Upper lobe of left lung (tissue), 6 donors: ENCODE measurements at places on chromosomes 7 and 10. TPM values are rescaled to one million over a fixed set of nuclear protein-coding genes. Genes with fewer than 3 reads are reported as not detected.
A peak's percentile ranks its signal among the peaks of the same experiment; 100 is the strongest.

Gene GRM3
- not detected for total RNA-seq

Gene ZNF117
- total RNA-seq = 10.2 TPM

Gene SRRM3
- 0.33 TPM for total RNA-seq

Gene C10orf53
- not detected for total RNA-seq

Gene CACNB2
- 1.5 TPM for total RNA-seq

GRCh38 chr10:89029785-89030437 lies 39.3 kb downstream of the FAS start:
- no peak overlapping the region for H3K4me3 ChIP-seq
- peaks cover 35% of the 10 kb centered on the region for H3K4me1 ChIP-seq
- H3K36me3 ChIP-seq = peaks cover 5% of the 10 kb centered on the region
- DNase-seq = no peak

GRCh38 chr7:44943631-44944030 lies 35.2 kb downstream of the MYO1G start:
- no peaks in the 10 kb centered on the region for H3K36me3 ChIP-seq
- no peaks in the 10 kb centered on the region for H3K27me3 ChIP-seq
- no peak for DNase-seq
- no peak overlapping the region for H3K27ac ChIP-seq
- H3K4me3 ChIP-seq = no peak overlapping the region

DNA sequence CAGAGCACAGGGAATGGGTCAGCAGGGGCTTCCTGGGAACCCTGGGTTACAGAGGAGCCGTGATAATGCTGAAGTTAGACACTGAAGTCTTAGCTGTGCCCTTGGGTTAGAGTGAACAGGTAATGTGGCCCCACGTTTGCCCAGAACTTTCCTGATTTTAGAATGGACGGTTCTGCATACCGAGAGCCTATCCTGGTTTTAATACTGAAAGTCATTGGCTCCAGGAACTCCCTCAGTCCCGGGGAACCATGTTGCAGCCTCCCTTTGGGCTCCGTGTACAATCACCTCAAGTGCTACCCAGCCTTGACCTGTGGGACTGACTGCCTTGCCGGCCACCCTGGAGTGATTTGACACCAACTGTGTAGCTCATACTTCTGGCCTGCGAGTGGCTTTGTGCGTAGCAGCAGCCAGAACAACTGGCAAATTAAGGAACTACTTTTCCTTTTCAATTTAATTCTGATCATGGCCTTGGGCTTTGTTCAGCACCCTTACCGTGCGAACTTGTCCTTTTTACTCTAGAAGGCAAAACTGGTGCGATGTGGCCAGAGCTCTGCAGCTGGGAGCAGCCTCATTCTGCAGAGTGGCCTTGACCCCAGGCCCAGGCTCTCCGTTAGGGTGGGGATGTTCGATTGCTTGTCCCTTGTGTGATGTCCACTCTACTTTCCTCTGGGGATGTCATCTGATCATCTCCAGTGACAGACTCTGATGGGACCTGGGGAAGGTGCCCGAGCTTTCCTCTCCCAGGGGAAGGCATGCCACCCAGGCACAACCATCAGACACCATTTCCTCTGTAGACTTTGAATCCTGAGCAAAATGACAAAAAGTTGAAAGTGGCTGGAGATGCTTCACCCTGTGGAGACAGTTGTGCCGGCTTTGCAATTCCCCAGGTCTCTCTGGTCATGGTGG lies 265.9 kb downstream of the GLRX3 start:
- peaks cover 3% of the 10 kb centered on the region for H3K4me1 ChIP-seq
- no peaks in the 10 kb centered on the region for H3K27me3 ChIP-seq
- no peak overlapping the region for H3K27ac ChIP-seq

DNA sequence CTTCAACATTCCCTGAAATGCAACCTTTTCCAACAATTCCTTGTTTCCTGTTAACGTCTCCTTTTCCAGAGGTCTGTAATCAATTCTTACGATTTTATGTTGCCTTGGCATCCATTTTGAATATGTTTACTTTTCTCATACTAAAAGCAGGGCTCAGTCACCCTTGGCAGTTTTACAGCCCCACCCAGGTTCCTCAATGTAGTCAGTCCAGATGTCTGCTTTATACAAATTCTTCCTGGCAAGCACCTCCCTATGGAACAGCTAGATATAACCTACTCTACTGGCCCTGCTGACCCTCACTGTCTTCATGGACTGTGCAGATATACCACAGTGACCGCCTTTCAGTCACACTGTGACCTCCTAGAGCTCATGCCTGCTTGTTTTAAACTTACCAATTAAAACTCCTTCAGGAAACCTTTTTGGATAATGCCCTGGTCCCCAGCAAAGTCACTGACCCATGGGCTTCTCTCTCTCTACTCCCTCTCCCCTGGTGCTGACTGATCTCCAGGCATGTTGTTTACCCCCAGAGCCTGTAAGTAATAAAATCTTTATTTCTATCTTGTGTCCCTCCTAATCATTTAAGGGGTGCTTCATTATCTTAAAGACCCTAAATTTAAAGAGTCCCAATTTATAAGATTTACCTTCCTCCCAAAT lies 147.1 kb upstream of the STEAP1 start:
- no peaks in the 10 kb centered on the region for H3K36me3 ChIP-seq
- H3K27me3 ChIP-seq = no peaks in the 10 kb centered on the region

DNA sequence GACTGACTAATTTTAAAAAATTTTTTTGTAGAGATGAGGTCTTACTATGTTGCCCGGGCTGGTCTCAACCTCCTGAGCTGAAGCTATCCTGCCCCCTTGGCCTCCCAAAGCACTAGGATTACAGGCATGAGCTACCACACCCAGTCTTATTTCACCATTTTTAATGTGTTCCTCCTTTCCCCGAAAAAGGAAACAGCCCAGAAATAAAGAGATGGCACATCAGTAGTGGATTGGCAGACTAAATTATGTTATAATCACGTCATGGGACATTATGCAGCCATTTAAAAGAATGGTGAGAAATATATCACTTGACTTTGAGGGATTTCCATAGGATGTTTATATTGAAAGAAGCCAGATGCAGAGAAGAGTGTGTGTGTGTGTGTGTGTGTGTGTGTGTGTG lies 40.5 kb downstream of the CAPZA2 start:
- no peak for DNase-seq
- no peak overlapping the region for H3K4me3 ChIP-seq
- peaks cover 8% of the 10 kb centered on the region for H3K36me3 ChIP-seq

DNA sequence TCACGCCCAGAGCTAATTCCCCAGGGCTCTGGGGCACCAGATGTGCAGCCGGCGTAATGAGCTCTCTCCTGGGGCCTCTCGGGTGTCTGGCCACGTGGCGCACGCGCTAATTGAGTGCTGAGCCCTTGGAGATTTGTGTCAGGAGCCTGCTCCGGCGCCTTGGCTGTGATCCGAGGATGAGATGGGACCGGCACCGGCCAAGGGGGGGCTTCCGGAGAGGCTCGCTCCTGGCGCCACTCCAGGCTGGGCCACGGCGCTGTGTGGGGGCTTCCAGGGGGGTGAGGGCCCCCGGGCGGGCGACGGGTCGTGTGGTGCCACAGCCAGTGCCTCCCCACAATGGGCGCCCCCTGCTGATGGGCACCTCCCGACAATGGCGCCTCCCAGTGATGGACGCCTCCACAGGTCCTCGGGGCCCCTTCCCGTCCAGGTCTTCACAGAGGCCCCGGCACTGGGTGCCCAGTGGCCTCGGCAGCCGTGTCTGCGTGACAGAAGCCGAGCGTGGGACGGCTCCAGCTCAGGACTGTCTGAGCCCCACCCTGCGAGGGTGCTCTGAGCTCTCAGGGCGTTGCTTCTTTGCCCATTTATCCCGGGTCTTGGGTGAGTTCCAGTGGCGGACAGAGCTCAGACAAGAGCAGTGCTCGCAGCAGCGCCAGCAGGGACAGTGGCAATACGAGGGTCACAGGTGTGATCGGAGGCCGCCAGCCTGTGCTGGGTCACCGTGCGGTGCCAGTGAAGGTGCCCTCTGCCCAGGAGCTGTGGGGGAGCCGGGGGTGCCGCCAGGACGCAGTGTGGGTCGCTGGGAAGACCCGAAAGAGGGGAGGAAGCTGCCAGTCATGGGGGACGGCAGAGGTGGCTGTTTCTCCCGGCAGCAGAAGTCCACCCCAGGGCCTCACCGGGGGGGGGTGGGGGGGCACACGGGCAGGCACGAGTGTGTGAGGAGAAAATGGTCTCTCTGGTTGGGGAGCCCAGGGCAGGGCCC lies 8.2 kb upstream of the NKX6-2 start:
- no peaks in the 10 kb centered on the region for H3K36me3 ChIP-seq
- H3K4me3 ChIP-seq = no peak overlapping the region
- no peaks in the 10 kb centered on the region for H3K4me1 ChIP-seq
- H3K27ac ChIP-seq = no peak overlapping the region

- H3K27ac ChIP-seq = peak overlapping the region; percentile 50
- H3K27me3 ChIP-seq = no peaks in the 10 kb centered on the region
- H3K4me1 ChIP-seq = peaks cover 52% of the 10 kb centered on the region
Measured at GRCh38 chr10:71216363-71216695, 4.0 kb downstream of the UNC5B start.

DNA sequence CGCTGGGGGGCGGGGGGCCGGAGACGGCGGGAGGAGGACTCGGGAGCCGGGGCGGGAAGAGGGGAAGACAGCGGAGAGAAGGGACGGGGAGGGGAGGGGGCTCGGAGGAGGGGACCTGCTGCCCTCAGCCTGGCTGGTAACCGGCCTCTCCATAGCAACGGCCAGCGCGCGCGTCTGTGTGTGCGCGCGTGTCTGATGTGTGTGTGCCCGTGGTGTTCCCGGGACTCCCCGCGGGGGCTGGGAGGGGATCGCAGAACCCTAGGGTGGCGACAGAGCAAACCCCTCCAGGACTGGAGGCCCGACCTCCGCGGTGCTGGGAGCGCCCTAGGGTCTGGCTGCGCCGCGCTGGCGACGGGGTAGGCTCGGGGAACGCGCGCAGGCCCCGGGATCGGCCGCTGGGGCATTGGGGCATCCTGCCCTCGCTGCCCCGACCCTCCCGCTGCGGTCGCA lies 356.3 kb downstream of the DNAJB6 start:
- no peak overlapping the region for H3K4me3 ChIP-seq
- no peak overlapping the region for H3K27ac ChIP-seq
- H3K36me3 ChIP-seq = no peaks in the 10 kb centered on the region
- peak; percentile 15 for DNase-seq

GRCh38 chr10:1158066-1158465 lies 101.9 kb downstream of the WDR37 start:
- H3K27me3 ChIP-seq = no peaks in the 10 kb centered on the region
- no peak overlapping the region for H3K4me3 ChIP-seq
- no peaks in the 10 kb centered on the region for H3K4me1 ChIP-seq
- H3K27ac ChIP-seq = no peak overlapping the region

DNA sequence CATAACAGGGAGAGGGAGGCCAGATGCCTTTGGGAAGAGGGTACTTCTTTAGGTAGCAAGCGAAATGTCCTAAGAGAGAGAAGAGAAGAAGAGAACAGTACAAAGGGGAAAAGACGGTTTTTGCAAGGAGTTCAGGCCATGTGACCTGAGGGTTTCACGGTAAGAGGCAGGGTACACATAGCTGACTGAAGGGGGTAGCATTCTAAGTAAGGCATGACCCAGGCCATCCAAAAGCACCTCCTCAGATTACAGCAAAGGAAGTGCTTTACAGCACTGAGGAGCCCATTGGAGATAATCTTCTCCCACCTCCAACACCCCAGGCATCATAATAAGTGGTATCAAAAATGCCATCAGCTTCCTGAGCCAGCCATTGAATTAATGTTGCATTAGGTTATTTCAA lies 258.2 kb upstream of the NPY start:
- no peaks in the 10 kb centered on the region for H3K4me1 ChIP-seq
- no peak overlapping the region for H3K4me3 ChIP-seq
- no peaks in the 10 kb centered on the region for H3K36me3 ChIP-seq
- no peak for DNase-seq

GRCh38 chr7:17590221-17590620 lies 291.8 kb downstream of the AHR start:
- no peaks in the 10 kb centered on the region for H3K4me1 ChIP-seq
- DNase-seq = no peak
- no peaks in the 10 kb centered on the region for H3K36me3 ChIP-seq
- no peak overlapping the region for H3K27ac ChIP-seq

- no peak overlapping the region for H3K27ac ChIP-seq
- H3K36me3 ChIP-seq = no peaks in the 10 kb centered on the region
- H3K27me3 ChIP-seq = no peaks in the 10 kb centered on the region
- no peak overlapping the region for H3K4me3 ChIP-seq
- no peaks in the 10 kb centered on the region for H3K4me1 ChIP-seq
- no peak for DNase-seq
Measured at GRCh38 chr10:35819736-35820135, 177.6 kb upstream of the FZD8 start.

DNA sequence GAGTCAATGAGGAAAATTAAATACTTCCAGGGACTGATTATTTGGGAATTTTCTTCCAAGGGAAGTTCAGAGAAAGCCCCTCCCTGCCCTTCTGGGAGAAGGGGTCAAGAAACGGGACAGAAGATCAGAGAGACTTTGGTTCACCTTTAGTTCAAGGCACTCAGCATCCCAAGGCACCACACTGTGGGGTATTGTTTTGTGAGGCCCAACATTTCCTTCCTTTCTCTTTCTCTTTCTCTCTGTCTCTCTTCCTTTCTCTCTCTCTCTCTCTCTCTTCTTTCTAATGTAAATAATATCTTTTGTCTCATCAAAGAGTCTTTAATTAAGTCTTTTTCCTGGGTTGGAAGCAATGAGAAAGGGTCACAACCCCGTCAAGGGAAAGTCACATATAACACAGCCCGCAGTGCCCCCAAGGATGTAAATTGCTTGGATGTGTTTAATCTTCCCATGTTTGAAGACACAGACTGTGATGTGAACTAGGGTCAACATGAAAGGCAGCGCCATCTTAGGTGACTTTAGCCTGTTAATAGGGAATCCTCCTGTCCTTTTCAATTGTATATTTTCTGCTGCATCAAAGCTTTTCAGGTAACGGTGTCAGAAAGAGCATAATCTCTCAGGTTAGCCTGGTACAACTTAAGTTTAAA lies 983.3 kb upstream of the C7orf33 start:
- no peaks in the 10 kb centered on the region for H3K27me3 ChIP-seq
- H3K4me3 ChIP-seq = no peak overlapping the region
- DNase-seq = no peak
- no peaks in the 10 kb centered on the region for H3K4me1 ChIP-seq
- no peaks in the 10 kb centered on the region for H3K36me3 ChIP-seq
- no peak overlapping the region for H3K27ac ChIP-seq

- no peak overlapping the region for H3K4me3 ChIP-seq
- no peak overlapping the region for H3K27ac ChIP-seq
- no peaks in the 10 kb centered on the region for H3K4me1 ChIP-seq
- no peak for DNase-seq
- no peaks in the 10 kb centered on the region for H3K36me3 ChIP-seq
- no peaks in the 10 kb centered on the region for H3K27me3 ChIP-seq
Measured at GRCh38 chr10:59741583-59741982, 11.7 kb downstream of the MRLN start.

GRCh38 chr7:112495156-112495788 lies 14.5 kb downstream of the LSMEM1 start:
- H3K36me3 ChIP-seq = no peaks in the 10 kb centered on the region
- no peaks in the 10 kb centered on the region for H3K4me1 ChIP-seq
- no peak for DNase-seq
- no peak overlapping the region for H3K27ac ChIP-seq
- no peaks in the 10 kb centered on the region for H3K27me3 ChIP-seq

DNA sequence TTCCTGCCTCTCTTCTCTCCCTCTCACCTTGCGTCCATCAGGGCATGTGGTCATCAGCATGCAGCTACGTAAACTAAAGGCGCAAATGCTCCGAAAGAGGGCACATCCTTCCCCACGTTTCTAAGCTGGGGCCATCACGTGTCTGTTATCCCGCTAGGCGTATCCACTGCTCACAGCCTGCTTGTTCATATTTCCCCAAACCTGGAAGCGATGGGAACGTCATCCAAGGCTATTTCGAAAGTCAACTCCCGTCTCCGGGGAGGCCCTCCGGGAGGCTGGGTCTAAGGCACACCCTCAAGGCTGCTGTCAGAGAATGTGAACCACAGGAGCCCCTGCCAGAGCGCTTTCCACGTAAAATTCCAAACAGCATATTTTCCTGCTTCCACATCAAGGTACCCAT lies 199.2 kb downstream of the DIP2C start:
- no peak for DNase-seq
- H3K27me3 ChIP-seq = no peaks in the 10 kb centered on the region
- no peaks in the 10 kb centered on the region for H3K36me3 ChIP-seq
- no peak overlapping the region for H3K4me3 ChIP-seq
- H3K4me1 ChIP-seq = no peaks in the 10 kb centered on the region
- H3K27ac ChIP-seq = no peak overlapping the region
